NCI-H510A treated with DMSO at 0.1 percent for 48 hours (cell line): ENCODE measurements at places on chromosomes 13 and 19.

- no peak for DNase-seq
These were observed 793.5 kb downstream of the OLFM4 start for GRCh38 chr13:53822136-53822535.

GRCh38 chr13:33763021-33763420 is 54.9 kb upstream of the RFC3 start:
- no peak for DNase-seq

DNA sequence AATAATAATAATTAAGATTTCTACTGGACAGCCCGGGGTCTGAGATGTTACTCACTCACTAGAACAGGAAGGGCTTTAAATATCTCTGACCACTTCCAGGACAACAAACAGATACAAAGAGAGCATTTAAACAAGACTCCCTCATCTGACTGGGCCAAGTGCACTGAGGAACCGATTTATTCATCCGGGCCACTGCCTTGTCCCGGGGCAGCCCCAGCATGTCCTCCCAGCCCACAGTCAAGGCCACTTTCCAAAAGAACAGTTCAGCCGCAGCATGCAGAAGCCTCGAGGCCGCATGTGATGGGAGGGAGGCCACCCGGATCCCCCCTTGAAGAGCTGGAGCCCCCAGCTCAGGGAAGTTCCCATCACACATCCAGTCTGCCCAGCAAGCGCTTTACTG is 30.5 kb downstream of the MLLT1 start:
- no peak for DNase-seq

DNA sequence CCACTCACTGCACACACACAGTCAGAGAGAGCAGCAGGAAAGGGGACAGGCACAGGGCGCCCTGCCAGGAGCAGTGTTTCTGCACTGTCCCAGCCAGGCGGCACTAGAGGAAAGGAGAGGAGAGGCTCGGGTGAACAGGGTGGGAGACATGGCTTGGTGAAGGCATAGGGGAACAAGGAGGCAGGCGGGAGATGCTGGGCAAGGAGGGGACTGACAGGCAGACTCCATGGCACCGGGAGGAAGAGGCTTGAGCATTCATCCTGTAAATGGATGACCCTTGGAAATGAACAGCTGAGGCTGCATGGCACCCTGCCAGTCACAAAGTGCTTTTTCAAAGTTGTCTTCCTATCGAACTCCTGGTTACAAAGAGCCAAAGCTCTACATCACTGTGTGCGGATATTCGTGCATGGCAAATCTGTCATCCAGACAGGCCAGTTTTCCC is 22.4 kb downstream of the MED26 start:
- no peak for DNase-seq

DNA sequence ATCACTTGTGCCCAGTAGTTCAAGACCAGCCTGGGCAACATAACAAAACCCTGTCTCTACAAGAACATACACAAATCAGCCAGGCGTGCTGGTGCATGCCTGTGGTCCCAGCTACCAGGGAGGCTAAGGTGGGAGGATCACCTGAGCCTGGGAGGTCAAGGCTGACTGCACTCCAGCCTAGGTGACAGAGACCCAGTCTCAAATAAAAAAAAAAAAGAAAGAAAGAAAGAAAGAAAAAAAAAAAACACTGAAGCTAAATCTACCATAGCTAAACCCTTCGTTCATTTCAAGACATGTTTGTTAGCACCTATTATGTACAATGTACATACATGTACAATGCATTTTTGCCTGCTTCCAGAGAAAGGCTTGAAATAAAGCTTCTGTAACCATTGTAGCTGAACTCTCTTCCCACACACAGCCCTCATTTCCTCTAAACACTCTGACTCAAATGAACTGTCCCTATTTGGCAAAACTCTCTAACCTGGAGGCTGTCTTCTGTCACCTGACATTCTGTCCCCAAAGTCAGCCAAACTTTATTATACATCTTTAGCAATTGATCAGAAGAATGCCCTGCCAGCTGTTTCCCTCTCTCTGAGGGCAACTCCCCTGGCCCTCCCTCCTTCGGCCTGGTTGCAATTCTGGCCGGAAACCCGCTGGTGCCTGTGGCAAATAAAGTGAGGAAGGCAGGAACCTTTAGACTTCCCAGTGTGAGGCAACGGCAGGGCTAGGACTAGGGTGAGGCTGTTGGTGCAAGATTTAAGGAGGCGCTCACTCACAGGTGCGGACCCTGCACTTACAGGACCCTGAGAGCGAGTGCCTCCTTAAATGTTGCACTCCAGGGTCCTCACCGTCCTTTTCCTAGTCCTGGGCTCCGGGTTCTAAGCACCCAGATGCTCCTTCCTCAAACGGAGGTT is 1.8 kb downstream of the ETHE1 start:
- DNase-seq, result no peak

- peak; percentile 47 for DNase-seq
These were observed 6.7 kb upstream of the PCDH17 start for GRCh38 chr13:57624565-57625435.

- no peak for DNase-seq
These were observed 26.5 kb downstream of the NUMBL start for GRCh38 chr19:40663695-40664692.

DNA sequence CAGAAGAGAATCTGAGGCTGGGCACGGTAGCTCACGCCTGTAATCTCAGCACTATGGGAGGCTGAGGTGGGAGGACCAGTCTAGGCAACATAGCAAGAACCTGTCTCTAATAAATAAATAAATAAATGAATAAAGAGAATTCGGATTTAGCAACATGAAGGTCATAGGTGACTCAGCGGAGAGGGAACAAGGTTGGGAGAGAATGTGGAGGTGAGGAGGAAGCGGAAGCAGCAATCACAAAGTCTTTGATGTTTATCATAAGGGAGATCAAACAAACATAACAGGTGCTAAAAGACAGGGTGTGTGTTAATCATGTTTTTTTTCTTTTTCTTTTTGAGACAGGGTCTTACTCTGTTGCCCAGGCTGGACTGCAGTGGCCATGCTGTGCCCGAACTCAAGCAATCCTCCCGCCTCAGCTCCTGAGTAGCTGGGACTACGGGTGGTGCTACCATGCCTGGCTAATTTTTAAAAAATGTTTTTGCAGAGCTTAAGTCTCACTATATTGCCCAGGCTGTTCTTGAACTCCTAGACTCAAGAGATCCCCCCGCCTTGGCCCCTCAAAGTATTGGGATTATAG is 16.3 kb downstream of the PBX4 start:
- DNase-seq, result no peak

- DNase-seq, result no peak
These were observed 12.7 kb upstream of the ZNF724 start for GRCh38 chr19:23262920-23263319.

DNA sequence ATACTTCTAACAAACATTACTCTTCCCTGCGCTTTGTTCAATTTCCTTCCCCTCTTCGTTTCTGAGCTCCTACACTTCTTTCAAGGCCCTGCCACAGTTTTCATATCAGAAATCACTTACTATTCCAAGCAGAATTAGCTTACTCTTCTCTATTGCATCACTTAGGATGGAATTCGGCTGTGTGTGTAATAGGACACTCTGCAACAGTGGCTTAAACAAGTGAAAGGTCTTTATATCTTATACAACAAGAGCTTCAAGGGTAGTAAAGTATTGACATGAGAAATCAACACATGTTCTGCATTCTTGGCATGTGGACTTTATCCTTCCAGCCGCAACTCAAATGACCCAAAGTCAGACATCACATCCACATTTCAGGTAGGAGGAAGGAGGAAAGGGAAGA is 279.6 kb downstream of the PCDH20 start:
- no peak for DNase-seq

DNA sequence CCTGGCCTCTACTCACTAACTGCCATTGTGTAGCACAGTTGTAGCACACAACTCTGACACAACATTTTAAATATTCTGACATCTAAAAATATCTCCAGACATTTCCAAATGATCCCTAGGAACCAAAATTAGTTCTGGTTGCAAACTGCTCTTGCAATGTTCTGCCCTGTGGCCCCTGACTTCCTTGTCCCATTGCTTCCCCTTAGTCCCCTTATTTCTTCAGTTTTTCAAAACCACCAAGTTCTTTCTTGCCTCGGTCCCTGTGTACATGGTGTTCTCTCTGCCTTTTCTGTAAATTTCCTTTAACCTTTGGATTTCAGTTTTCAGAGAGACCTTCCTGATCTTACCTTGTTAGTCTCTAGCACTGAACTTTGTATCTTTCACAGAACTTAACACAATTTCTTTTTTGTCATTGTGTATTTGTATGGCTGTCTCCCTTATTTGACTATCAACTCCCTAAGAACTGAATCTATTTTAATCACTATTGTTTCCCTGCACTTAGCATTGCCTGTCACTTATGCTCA is 87.6 kb upstream of the MLNR start:
- no peak for DNase-seq

- DNase-seq, result no peak
These were observed 23.6 kb downstream of the IRS2 start for GRCh38 chr13:109762791-109763190.

DNA sequence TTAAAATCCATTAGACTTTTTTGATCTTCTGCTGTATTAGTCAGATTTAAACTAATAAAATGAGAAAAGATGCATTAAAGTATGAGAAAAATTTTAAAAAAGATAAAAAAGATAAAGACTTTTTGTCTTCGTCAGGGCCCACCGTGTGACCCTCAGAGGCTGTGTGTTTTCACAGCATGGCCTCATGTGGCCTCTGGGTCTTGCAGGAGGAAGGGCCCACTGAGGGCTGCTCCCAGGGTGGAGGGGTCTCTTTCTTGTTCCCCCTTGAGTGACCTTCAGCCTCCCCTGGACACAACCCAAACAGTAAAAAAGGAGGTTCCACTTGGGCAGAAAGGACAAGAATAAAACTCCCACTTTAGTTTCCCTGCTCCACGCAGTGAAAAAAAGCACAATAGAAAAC is 57.1 kb upstream of the RANBP3 start:
- DNase-seq, result no peak

GRCh38 chr13:75415694-75416093 is 66.3 kb downstream of the TBC1D4 start:
- DNase-seq, result no peak

DNA sequence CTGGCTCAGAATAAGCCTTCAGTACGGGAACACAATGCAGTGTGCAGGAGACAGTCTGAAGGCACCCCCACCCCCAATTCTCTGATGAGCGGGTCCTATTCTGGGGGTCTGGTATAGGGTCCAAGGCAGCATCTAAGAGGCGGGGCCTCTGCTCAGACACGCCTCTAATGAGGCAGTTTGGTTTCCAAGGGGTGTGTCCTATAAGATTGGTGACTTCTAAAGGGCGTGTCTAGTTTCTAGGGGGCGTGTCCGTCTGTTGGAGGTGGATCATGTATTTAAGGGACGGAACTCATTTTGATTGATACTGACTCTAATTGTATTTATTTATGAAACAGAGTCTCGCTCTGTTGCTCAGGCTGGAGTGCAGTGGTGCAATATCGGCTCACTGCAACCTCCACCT is 8.7 kb downstream of the FIZ1 start:
- DNase-seq, result no peak

DNA sequence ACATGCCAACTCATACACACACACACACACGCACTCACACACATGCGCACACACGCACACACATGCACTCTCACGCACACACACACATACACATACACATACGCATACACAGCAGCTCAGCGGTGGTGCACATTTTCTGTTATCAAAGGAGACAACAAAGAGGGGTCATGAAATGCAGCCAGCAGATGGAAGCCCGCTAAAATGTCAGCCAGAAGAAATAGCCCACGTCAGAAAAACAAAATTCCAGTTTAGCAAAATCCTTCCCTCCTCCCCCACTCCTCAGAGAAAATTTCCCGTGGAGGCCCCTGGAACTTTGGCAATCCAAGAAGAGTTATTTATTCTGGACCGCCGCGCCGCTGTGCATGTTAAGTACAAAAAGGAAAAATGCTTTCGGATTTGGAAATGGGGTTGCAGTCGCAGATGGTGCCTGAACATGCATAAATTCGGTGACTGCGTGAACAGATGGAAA is 114.6 kb upstream of the VSTM2B start:
- DNase-seq, result no peak
